ENCODE measurements at places on chromosomes 1 and 21.

DNA sequence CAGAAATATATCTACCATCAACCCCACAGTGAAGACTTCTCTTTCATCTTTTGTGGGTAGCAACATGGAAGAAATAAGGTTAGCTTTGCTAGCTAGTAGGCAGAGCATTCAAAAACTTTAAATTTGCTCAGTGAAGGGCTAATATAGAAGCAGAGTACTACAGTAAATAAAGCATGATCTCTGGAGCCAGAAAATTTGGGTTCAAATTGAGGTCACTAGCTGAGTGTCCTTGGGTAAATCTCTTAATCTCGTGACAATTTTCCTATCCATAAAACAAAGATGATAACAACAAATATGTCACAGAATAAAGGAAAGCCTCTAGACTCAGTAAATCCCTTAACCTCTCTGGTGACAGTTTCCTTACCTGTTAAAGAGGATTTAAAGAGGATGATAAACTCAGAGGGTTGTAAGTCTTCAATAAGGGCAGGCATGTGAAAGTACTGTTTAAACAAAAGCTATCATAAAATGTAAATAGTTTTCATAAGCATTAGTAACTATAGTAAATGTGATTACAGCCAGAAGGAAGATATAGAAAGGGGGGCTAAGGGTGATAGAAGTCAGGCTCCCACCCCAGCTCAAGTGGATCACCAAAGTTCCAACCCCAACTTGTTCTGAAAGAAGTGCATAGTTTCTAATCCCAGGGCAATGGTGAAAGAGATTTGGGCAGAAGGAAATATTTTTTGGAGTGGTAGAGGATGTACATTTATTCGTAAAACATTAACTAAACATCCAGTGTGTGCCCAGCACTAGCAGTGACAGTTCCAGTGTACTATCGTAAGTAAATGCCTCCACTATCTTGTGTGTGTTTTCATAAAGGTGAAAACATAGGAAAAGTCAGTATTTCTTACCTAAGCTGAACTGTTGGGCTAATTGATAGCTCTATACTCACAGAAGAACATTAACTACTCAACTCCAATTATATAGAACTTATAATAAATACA is 24.8 kb downstream of the TM2D1 start:
- DNase-seq = peak; percentile 9

DNA sequence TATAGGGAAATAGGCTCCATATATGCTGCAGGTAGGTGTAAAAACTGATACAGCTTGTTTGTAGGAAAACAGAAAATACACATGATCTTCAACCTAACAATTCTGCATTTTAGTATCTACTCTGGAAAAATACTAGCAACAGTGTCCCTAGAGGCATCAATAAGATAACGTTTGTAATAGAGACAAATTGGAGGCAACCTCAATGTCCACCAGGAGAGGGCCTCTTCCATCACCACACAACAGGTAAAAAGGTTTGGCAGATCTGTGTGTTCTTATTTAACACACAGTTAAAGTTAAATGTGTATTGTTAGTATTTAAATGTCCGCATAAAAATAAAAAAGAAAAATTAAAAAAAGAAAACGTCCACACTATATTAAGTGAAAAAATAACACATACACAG is 5.4 kb downstream of the EIF2D start:
- no peak for DNase-seq

DNA sequence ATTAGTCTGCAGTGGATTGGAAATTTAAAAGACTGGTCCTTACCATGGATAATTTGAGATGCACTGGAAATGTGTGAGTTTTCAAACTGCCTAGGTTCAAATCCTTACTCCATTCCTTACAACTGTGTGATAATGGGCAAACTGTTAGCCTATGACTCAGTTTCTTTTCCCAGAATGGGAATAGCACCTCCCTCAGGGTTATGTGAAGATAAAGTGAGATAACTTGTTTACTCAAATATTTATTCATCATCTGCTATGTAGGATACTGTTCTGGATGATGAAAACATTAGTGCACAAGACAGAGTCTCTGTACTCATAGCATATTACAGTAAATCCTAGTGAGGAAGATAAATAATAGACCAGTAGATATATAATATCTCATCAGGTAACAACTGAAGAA is 28.6 kb downstream of the LRIG2 start:
- no peak for DNase-seq

DNA sequence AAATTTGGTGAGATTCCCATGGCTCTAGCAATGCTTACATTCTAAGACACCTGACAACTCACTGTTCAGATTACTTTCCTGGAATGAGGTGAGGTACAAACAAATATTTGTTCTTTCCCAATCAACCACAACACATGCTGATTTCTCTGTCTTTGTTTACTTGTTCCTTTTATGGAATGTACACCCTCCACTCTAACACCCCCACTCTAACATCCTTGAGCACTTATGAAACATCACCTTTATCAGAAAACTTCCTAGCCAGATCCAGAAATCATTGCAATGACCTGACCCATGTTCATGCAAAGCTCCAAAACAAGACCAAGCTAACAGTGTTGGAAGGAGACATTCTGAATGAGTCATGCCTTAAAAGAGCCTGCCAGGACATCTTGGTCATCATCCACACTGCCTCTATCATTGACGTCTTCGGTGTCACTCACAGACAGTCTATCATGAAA is 35.5 kb downstream of the HSD3B1 start:
- DNase-seq = no peak

DNA sequence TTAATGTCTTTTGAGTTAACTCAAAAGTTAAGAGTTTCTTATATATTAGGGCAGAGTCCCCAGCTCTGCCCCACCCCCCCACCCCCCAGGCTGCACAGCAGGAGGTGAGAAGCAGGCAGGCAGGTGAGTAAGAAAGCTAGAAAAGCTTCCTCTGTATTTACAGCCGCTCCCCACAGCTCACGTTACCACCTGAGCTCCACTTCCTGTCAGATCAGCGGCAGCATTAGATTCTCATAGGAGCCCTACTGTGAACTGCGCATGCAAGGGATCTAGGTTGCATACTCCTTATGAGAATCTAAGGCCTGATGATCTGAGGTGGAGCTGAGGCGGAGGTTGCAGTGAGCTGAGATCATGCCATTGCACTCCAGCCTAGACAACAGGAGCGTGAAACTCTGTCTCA is 81.9 kb downstream of the SIM2 start:
- DNase-seq = no peak

DNA sequence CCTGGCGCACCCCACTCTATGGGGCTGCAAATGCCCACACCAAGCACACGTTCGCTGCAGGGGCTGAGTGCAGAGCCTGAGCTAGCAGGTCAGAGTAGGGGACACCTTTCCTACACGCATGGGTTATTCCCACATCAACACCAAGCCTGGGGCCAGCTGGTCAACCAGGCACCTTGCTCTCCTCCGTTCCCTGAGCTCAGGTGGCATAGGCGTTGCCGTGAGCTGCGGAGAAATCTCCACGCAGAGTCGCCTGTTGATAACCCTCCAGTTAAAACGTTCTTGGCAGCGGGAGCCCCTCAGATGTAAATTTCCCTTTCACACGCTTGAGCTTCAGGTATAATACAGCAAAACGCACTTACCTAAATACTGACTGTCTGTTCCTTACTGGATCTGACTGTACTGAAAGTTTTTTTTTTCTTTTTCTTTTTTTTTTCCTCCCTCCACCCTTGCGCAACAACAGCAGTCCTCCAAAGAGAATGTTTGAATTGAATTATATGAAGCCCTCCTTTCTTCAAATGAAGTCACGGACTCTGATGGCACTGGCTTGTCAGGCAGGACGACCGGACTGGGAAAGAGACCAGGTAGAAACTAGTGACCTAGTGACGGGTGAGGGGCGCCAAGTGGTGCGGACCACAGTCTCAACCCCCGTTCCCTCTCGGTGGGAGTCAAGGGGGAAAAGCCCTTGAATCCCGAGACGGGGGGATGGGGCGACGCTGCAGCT is 2.1 kb downstream of the BRINP3 start:
- peak; percentile 38 for DNase-seq

GRCh38 chr1:17441265-17441992 is 2.0 kb upstream of the RCC2 start:
- DNase-seq = no peak

DNA sequence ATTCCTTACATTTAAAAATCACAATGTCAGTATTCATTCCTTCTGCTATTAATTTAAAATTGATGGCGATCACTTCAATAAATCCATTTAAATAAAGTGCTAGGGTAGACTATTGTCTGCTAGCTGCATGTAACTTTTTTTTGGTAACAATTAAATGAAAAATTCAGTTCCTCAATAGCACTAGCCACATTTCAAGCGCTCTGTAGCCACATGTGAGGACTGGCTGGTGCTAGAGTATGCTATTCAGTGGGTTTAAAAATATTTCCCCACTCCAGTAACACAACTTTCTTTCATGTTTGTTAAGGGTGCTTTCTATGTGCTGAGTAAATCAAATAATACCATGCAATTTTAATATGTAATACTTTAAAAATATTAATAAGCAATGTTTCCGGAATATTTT is 108.2 kb downstream of the LTN1 start:
- DNase-seq = no peak

GRCh38 chr1:152182431-152182830 is 23.4 kb upstream of the RPTN start:
- no peak for DNase-seq

DNA sequence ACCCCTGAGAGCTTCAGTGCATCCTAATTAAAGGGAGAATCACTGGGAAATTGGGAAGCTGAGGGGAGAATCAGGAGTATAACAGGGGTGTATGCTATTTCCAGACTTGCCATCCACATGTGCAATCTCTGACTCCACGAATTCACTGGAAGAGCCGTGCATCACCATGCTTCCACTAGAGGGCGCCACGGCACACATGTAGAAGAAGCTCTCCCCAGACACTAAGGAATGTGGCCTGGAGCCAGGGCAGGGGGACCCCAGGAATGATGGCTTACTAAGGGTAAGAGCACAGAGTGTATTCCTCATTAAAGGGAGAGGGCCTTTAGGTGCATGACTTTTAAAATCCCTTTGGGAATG is 81.5 kb downstream of the ABCA4 start:
- DNase-seq = no peak

- no peak for DNase-seq
Observed at GRCh38 chr1:1335792-1336248, 4.7 kb downstream of the TAS1R3 start.

GRCh38 chr1:199982606-199983005 is 44.9 kb upstream of the NR5A2 start:
- no peak for DNase-seq

DNA sequence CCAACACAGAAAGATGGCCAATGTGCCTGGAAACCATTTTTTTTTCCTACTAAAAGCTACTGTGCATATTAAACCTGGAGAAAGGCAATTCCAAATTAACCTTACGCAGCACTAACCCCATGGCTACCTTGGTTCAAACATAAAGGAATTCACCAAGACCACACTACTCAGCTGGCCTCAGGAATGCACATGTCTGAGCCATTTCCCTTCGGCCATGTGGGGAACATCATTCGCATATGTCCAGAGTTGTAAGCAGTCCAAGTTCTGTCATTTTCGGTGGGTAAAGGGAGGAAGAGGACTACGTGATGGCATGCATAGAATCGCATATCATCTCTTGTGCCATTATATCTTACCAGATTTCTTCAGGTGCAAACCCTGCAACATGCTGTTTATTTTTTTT is 175.4 kb downstream of the NTMT2 start:
- no peak for DNase-seq

DNA sequence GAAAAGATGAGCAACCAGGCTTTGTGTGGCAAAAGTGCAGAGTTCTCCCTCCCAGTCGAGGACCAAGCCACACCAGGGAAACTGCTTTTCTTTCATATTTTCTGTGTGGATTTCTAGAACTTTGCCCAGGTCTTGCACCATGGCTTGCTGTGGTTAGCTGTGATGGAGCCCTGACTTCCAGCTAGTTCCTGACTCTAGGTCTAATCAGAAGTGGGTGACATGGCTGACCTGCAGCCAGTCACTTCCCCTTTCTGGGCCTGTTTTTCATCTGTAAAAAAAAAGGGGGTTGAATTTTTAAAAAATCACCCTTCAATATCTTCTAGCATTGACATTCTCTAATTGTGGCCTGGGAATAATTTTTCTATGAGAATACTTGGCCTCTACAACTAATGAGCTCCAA is 491.2 kb upstream of the USP24 start:
- DNase-seq = no peak

GRCh38 chr1:71028981-71029380 is 18.6 kb downstream of the PTGER3 start:
- no peak for DNase-seq

DNA sequence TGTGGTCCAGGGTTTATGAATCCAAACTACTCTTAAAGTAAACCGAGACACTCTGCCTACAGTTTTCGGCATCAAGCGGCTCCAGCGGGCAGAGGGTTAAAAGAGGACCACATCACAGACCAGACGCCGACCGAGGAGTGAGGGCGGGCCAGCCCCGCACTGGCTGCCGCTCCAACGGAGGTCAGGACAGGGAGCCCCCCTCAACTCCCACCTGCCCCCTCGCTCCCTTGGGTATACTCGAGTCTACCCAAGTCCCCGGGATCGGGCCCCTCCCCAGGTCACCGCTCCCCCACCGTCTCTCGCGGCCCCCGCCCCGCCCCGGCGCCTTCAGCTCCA is 312 bp downstream of the ARNT start:
- no peak for DNase-seq

GRCh38 chr1:234875953-234876855 is 252.4 kb downstream of the TOMM20 start:
- DNase-seq = no peak

DNA sequence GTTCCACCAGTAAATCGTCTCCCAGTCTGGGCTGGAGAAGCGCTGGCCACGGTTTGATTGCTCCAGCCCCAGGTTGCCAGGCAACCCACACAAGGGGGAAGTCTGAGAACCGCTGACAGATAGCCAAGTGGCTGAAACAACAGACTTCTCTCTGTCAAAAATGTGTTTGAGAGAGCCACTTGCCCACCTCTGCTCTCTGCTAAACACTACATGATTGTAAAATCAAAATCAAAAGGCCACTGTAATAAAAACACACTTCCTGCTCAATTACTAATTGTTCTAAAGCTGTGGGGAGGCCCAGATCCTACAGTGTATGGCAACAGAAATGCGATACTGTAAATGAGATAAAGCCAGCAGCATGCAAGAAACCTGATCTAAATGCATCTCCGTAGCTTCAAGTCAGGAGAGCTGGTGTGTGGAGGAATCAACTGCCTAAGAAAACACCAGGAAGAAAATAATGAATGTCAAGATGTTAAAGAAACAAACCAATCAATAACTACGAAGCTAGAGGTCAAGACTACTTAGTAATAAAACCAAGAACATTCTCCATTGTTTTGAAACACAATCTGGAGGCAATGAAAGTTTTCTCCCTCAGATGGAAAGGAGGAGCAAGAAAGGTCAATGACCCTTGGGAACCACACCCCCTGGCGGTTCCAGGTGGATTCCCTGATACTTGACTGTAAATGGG is 121.2 kb downstream of the SLC45A1 start:
- peak; percentile 89 for DNase-seq

GRCh38 chr1:93640656-93641440 is 40.8 kb downstream of the BCAR3 start:
- no peak for DNase-seq

- DNase-seq = no peak
Observed at GRCh38 chr1:44785029-44785380, 3.0 kb downstream of the BEST4 start.

Data from left lung (tissue), 14 donors.